ENCODE measurements at places on chromosomes 16 and 17. TPM values are rescaled to one million over a fixed set of nuclear protein-coding genes. Genes with fewer than 3 reads are reported as not detected.

DNA sequence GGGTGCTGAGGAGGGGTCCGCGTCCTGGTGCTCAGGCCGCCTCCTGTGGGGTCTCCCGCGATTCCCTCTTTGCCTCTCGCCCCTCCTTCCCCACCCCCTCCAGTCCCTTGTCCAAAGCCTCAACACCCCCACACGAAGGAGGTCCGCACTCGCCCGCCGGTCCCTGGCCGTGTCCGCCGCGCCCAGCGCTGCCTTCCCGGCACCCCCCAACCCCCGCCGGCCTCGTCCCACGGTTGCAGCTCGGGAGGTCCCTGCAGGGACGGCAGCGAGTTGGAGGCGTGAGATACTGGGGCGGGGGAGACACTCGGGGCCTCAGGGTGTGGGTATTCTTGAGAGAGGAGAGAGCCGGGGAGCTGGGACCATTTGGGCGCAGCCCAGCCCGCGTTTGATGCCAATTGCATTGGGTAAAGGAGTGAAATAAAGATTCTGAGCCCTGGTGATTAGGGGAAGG lies 468 bp downstream of the FLYWCH2 start:
- DNase-seq, result no peak

DNA sequence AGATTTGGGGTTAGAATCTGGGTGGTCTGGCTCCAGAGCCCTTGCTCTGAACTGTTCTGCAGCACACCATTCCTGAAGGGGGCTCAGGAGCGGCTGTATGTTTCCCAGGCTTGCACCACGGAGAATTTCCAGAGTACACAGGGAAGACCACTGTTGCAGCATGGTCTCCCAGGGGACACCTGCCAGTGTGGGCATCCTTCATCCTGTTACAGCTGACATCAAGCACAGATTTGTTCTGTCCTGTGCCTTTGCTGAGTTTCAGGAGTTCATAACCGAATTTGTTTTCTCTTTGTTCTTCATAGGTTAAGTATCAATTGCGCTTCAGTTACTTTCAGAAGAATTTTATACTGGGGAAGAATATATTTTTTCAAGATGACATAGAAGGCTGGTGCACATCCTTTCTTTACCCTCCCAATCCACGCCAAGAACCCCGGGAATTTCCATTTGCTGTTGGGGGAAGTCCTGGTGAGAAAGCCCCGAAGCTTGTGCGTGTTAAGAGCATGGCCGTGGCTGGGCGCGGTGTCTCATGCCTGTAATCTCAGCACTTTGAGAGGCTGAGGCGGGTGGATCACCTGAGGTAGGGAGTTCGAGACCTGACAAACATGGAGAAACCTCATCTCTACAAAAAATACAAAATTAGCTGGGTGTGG lies 26.3 kb upstream of the ABCA3 start:
- no peak for DNase-seq

GRCh38 chr16:7867831-7868230 lies 535.2 kb downstream of the RBFOX1 start:
- no peak for DNase-seq

DNA sequence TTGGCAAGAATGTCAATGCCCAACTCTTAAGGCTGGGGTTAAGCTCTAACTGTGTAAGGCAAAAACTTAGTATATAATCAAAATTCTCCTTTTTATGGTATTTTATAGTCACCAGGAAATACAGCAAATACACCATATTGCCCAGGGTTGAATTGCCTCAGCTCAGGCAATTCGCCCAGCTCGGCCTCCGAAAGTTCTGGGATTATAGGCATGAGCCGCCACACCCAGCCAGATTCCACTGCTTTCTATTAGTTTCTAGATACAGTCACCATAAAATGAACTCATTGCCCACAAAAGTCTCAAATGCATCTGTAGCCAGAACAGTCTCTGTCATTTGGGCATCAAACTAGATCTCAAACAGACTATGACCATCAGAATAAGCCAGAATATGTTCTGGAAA lies 238.7 kb upstream of the TOX3 start:
- DNase-seq, result no peak

DNA sequence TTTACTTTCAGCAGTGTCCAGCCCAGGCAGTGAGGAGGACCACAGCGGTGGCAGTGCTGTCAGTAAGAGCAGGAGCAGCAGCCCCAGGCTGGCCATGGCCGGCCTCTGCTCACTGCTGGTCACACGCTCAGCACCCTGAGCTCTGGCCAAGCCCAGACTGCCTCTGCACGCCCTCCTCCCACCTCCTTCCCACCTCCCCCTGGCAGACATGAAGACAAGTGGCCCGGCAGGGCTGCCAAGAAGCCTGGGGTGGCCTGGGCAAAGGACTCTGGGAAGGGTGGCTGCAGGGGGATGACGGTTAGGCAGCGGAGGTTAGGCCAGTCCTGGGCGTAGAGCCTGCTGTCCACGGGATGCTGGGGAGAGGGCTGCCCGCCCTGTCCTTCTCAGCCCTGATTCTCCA lies at the start of gene C16orf89:
Gene C16orf89, minus strand, starts transcription at position 144 of the 400 bp plus-strand sequence. Its CDS starts 48 bp downstream, at position 96.
- DNase-seq, result no peak

- no peak for DNase-seq
Observed at GRCh38 chr17:55570391-55570790, 59.1 kb upstream of the SMIM36 start.

DNA sequence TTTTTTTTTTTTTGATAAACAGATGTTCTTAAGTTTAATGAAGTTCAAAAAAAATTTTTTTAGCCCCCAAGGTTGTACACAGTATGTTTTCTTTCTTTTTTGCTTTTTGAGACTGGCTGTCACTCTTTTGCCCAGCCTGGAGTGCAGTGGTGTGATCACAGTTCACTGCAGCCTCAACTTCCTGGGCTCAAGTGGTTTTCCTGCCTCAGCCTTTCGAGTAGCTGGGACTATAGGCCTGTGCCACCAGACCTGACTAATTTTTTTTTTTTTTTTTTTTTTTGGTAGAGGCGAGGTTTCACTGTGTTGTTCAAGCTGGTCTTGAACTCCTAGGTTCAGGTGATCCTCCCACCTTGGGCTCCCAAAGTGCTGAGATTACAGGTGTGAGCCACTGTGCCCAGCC lies 12.8 kb downstream of the ITGAE start:
- DNase-seq, result no peak

DNA sequence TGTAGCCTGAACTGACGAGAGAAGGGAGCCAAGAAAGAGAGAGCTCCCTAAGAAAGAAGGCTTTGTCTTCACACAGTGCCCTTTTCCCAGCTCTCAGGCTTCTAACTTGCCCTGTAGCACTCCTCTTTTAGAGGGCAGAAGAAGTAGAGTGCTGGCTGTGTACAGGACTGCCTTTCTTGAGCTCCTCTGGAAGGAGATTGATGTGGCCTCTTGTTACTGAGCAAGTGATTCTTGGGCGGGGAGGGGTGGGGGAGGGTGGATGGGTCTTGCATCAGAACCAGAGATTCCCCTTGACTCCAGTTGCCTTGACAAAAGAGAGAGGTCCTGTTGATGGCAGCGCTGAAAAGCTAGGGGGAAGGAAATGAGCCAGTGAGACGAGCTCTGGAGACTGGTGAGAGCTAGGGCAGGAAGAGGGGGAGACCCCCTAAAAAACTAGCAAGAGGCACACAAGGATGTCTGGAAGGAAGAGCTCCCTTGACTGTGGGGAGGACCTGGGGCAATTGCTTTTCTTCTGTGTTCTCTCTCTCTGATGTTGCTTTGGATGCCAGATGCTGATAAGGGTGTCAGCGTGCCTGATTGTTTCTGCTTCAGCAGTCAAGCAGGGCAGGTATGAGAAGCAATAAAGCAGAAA lies 18.4 kb downstream of the GPR179 start:
- no peak for DNase-seq

GRCh38 chr16:88045820-88046303 lies 94.6 kb downstream of the BANP start:
- DNase-seq, result no peak

GRCh38 chr16:84574191-84574590 lies 43.7 kb downstream of the COTL1 start:
- DNase-seq, result no peak

DNA sequence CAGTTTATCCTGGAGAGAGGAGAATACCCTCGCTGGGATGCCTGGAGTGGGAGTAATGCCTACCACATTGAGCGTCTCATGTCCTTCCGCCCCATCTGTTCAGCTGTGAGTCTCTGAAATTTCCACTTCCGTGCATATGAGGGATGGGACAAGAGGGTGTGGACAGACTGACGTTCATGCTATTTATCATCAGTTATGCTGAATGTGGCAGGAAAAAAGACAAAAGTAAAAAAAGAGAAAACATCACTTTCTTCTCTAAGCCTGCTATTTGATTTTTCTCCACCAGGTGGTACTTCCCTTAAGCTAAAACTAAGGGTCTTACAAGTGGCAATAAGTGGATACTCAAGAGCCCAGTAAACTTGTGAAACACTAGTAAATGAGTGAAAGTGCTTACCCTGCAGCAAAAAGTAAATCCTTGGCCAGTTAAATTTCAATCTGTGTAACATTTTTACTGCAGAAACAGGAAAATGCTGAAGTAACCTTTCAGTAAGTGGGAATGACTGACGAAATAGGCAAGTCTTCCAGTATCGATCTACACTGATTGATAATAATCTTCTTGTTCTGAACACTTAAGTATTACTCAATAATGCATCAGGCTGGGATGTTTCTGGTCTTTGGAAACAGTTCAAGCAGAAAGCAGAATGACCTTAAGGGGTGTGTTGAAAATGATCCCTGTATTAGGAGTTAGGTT lies 5.6 kb downstream of the CRYBA1 start:
- no peak for DNase-seq

DNA sequence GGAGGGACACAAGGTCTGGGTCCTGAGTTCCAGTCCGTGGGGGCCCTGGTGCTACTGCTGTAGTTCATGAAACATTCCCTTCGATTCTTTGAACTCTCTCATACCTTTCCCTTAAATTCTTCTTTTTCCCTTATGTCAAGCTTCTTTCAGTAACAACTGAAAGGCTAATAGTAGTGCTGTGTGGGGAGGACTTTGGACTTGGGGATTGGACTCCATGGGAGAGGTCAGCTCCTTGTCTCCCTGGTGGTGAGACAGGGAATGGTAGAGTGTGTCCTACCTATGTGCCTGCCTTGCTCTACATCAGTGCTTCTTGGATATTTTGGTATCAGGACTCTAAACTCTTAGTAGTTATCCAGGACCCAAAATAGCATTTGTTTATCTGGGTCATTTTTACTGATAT lies 628.1 kb downstream of the WWOX start:
- DNase-seq, result no peak

DNA sequence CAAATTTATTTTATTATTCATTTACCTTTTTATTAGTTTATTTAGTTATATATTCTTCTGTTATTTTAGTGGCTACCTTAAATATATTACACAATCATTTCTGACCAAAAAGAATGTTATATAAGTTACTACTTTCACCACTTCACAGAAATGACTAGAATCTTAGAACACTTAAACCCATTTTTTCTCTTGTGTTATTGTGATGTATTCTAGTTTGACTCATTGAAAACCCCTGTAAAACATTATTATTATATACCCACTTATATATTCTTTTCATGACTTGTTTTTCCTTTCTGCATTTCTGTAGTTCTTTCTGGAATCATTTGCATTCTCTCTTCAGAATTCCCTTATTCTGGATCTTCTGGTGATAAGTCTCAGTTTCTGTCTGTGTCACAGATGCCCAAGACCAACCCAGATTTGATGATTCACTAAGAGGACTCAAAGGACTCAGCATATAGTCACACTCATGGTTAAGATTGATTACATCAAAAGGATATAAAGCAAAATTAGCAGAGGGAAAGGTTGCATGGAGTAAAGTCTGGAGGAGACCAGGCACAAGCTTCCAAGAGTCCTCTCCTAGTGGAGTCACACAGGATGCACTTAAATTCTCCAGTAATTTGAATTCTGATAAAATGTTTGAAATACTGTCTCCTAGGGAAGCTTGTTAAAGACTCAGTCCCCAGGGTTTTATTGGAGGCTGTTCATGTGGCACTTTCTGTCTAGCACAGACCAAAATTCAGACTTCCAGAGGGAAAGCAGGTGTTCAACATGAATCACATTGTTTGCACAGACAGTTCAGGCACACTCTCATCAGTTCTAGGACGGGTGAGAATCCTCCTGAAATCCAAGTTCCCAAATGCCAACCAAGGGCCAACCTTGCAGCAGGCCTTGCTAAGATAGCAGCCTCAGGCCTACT lies 7.7 kb downstream of the GINS3 start:
- DNase-seq, result no peak

- no peak for DNase-seq
Observed at GRCh38 chr17:74280093-74280513, 6.1 kb downstream of the DNAI2 start.

DNA sequence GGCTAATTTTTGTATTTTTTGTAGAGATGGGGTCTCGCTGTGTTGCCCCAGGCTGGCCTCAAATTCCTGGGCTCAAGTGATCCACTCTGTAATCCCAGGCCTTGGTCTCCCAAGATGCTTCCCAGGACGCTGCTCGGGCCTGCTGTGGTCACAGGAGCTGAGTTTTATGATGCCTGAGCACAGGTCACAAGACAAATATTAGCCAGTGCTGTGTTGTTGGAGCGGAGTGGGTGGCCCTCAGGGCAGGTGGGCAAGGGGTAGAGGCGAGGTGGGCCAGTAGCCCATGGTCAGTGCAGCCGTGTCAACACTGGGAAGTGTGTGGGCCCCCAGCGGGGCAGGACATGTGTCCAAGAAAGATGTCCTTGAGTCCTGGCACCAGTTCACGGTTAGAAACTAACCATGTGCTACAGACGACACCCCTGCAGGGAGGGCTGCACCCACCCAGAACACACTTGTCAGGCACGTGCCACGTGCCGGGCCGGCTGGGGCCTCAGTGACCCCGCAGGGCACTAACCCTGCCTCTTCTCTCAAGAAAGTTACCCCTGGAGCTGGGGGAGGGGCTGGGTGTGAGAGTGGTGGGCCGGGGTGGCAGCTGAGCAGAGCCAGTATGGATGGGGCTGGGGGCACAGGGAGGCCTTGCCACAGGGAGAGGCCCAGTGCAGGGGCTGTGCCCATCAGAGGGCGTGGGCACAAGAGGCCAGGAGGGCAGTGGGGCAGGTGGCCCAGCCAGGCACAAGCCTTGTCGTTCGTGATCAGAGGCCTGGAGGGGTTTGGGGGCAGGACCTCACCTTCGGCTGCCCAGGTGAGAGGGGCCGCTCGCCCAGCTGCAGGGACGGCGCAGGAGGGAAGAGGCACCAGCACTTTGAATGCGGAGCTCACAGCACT lies 103.1 kb upstream of the CHMP6 start:
- DNase-seq, result no peak

GRCh38 chr16:54690306-54690705 lies 240.4 kb upstream of the IRX5 start:
- no peak for DNase-seq

- DNase-seq, result no peak
Observed at GRCh38 chr16:54094641-54095040, 191.9 kb downstream of the IRX3 start.

The CCL8 gene
- 3.2 TPM for total RNA-seq

The RECQL5 gene
- 13.3 TPM for total RNA-seq

The PRM1 gene
- total RNA-seq, result not detected

The TMEM88 gene
- 22.1 TPM for total RNA-seq

The ZKSCAN2 gene
- total RNA-seq, result 4.4 TPM

The COL1A1 gene
- 21.2 TPM for total RNA-seq

The MGAT5B gene
- total RNA-seq, result 0.63 TPM

The CRISPLD2 gene
- total RNA-seq, result 428 TPM

The PRAC2 gene
- not detected for total RNA-seq

The SLX1B gene
- total RNA-seq, result 13.1 TPM

The GPRC5C gene
- total RNA-seq, result 18.9 TPM

The HSD17B1 gene
- total RNA-seq, result 1.6 TPM

The KCNJ16 gene
- 0.75 TPM for total RNA-seq

All from omental fat pad (tissue), 4 donors.